ENCODE measurements at places on chromosomes 4 and X. TPM values are rescaled to one million over a fixed set of nuclear protein-coding genes. Genes with fewer than 3 reads are reported as not detected.

DNA sequence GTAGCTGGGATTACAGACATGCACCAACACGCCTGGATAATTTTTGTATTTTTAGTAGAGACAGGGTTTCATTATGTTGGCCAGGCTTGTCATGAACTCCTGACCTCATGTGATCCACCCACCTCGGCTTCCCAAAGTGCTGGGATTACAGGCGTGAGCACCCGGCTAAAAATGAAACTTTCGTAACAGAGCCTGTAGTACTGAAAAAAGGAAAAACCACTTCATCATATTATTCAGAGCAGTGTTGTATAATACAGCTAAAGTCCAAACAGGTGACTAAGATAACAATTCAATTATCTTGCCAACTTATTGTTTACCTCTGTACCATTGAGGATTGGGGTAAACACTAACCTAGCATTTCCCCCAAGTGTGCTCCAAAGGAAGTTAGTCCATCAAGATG lies 43.9 kb upstream of the HPRT1 start:
- DNase-seq, result no peak

The MORF4L2 gene
- total RNA-seq, result 362 TPM

The CDX4 gene
- total RNA-seq, result not detected

The OTUD4 gene
- 43.1 TPM for total RNA-seq

The GAGE1 gene
- total RNA-seq, result not detected

- DNase-seq, result no peak
Measured at GRCh38 chrX:19555683-19556082, 40.4 kb upstream of the MAP3K15 start.

GRCh38 chrX:122134291-122134690 lies 1049.8 kb upstream of the GRIA3 start:
- DNase-seq, result no peak

DNA sequence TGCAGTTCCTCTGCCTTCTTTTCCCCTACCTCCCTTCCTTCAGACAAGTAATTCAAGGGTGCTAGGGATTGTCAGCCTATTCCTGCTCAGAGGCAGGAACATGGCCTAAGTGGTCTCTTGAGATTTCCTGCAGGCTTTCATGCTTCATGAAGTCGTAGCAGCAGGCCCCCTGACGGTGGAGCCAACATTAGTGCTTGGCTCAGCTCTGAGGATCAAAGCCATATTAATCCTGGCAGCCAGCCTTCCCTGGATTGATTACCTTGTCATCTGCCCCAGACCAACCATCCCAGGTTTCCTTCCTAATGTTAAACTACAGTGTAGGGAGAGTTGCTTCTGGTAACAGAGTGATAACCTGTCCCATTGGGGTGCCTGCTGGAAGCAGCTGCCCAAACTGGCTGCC lies 84.1 kb downstream of the SLC16A2 start:
- no peak for DNase-seq

The SPATA18 gene
- 17.3 TPM for total RNA-seq

DNA sequence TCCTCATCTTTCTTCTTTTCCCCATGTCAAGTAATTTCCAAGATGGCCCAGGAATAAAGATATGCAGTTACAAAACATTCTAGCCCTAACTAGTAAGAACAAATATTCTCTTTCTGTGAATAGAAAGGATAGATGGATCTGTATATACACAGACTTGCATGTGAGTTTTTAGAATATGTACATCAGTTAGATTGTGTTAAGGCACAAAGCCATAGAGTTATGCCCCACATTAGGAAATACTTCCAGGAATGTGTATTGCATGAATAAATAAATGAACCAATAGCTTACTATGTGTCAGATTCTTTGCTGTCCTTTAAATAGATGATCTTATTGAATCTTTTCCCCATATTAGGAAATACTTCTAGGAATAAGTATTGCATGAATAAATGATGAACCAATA lies 46.0 kb upstream of the TMPRSS11E start:
- no peak for DNase-seq

DNA sequence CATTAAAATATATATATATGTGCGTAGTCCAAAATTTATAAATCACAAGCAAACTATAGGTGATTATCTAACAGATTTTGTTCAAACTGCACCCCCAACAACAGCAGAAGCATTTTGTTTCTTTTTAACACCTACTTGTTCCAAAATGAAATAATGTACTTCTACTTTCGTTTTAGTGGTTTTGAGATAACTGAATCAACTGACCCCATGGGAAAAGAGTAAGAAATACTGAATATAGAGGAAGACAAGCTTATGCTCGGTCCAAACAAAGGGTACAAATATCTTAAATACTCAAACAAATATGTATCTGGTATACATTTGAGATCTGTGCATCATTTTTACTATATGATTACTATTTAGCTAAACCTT lies 22.4 kb downstream of the MAP7D3 start:
- DNase-seq, result no peak

The TMPRSS11A gene
- total RNA-seq, result not detected

GRCh38 chrX:19625612-19626011 lies 110.3 kb upstream of the MAP3K15 start:
- no peak for DNase-seq

GRCh38 chr4:140888054-140888453 lies 131.9 kb upstream of the TBC1D9 start:
- no peak for DNase-seq

The PDZD4 gene
- 2.6 TPM for total RNA-seq

GRCh38 chr4:8402640-8403039 lies 37.9 kb downstream of the ACOX3 start:
- no peak for DNase-seq

The WAS gene
- 2.7 TPM for total RNA-seq

DNA sequence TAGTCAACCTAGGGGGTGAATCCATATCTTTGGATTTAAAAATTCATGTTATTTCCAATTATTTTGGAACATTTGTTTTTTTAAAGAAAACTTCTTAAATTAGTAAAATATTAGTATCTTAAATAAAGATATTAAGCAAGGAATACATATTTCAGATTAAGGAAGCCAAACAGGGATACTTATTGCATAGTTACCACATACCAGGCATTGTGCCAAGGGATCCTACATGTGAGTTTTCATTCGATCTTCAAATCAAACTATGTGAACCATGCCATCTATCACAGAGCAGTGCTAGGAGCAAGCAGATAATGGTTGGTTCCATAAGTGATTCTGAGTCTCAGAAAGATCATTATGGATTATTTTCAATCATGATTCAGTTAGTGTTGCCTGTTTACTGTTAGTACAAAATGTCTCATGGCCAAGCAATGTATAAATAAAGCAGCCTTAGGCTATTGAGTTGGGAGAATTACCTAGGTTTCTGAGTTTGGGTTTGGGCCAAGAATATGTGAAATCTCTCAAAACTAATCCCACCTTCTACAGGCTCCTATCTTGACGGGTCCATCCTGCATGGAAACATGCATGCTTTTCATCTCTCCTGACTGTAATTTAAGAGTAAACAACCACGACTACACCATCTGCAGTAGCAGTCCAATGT lies 176.7 kb downstream of the NPFFR2 start:
- no peak for DNase-seq

- DNase-seq, result no peak
Measured at GRCh38 chr4:27844376-27844775, 983.7 kb downstream of the STIM2 start.
